GM23338 (cell line): ENCODE measurements at places on chromosomes 2 and 18.

- DNase-seq = peak; percentile 23
Observed at GRCh38 chr2:183998797-183999190, 599.5 kb upstream of the ZNF804A start.

DNA sequence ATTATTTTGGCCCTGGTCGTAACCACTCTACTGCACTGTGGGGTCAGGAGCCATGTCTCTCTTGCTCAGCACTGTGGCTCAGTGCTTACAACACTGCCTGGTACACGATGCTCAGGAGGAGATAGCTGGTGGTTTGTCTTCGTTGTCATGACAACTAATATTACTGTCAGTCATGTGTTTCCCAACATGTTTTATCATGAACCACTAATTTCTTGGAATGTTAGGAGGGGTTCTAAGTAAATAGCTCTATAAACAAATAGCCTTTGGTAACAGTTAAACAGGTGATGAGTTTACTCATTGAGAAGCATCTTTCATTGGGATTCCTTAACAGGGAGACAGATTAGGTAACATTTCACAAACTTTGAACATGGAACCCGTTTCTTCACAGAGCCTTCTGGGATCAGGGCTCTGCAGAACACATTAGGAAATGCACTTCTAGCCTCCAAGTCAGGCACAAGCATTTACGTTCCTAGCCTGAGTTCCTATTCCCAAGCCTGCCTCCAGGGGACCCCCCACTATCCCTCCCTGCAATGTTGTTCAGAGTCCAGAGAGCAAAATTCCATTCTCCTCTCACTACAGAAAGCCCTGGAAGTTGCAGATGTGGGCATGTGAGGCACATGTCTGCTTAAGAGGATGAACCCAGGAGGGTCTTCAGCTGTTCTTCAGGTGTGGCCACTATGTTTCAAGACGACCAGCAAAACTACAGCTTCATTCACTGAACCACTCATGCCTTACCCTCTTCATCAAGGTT lies 6.4 kb upstream of the RBM44 start:
- DNase-seq = peak; percentile 67

DNA sequence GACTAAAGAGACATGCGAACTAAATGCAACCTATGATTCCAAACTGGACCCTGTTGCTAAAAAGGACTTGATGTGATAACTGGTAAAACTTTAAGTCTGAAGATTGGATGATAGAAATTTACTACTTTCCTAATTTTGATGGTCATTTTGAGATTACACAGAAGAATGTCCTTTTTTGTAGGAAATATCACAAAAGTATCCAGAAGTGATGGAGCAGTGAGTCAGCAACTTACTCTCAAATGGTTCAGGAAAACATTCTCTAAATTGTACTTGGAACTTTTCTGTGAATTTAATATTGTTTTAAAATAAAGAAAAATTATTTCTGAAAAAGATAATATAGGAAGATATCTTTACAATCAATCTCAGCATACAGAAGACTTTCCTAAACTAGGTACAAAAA lies 19.9 kb downstream of the MBOAT2 start:
- no peak for DNase-seq

DNA sequence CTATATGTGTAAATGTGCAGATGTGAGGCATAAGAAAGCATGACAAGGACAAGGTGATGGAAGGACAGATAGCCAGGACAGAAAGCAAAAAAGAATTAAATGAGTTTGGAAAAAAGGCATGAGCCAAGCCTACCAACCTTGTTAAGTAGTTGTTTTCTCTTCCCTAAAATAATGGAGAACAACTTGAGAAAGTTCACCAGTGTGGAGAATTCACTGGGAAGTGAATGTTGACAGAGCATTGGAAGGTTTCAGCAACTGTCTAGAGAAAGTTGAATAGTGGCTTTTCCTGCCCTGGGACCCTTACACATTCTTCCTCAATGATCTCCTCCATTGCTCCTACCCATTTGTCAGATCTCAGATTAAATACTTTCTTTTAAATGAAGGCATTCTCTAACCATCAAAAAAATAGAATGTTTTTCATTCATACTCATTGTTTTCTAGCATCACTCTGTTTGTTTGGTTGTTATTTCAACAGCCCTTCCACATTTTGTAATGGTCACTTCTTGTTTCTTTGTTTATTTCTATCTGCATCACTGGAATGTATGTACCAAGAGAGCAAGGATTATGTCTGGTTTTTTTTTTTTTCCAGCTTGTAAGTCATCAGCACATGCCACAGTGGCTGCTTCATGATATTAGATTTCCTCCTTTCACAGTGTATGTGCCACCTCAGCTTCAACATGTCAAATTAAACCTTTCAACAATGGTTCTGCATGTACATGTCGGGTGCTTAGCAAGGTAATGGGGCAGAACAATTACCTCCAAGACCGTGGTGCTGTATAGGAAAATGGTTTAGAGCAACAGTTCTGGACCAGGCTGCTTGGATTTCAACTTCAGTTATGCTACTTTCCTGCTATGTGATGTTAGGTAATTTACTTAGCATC lies 586.0 kb upstream of the VRK2 start:
- no peak for DNase-seq

DNA sequence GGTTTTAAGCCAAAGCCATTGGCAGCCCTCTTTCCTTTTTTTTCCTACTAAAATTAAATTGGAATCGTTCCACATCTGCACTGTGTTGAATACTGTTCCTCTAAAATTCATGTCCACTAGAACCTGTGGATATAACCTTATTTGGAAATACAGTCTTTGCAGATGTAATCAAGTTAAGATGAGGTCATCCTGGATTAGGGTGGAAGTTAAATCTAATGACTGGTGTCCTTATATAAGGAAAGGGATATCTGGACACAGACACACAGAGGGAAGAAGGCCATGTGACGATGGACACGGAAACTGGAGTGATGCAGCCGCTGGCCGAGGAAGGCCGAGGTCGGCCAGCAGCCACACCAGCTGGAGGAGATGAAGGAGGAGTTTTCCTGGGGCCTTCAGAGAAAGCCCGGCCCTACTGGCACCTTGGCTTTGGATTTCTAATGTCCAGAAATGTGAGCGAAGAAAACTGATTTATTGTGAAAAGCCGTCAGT lies 49.4 kb downstream of the LONRF2 start:
- DNase-seq = no peak

DNA sequence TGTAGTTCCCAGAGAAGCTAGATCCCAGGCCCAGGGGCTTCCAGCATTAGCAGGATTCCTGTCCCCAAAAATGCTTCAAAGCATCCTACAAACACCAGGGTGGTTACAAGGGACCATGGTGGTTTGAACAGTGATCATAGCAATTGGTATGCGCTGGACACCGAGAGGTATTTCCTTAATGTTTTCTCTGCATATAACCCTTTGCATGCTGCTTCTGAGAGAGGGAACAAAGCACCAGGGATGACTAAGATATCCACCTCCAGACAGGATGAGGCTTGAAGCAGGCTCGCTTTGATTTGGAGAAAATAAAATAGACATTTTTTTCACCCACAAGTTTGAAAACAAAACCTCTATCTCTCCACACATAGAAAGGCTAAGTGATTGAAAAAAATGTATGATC lies 50.5 kb upstream of the TSPYL6 start:
- no peak for DNase-seq

DNA sequence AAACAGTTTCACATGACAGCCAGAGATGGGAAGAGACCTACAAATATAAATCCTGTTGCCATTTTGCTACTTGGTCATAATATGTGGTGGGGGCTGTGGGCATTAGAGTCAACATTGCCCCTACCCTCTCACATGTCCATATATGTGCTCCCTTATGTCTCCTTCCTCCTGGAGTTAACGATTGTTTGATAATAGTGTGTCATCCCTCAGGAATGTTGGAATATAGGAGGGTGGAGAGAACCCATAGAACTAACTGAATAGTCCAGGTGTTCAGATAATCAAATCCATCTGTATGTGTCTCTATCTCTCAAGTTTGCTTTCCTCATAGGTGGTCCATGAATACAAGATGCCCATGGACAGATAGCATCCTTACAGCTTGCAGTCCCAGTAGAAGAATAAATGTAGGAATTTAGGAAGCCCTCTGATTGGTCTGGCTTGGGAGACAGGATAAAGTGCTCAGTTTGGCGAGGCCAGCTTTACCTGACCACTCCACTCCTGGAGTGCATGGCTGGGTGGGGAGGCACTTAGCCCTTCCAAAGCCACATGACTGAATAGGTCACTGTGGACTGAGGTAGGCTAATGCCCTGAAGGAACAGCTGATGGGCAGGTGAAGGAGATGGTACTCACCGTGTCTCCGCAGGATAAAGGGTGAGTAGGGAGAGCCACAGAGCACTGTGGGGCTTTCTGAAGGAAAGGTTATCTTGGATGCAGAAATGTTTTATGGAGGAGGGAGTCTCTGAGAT lies 166.9 kb downstream of the CDCA7 start:
- DNase-seq = no peak

- peak; percentile 91 for DNase-seq
Observed at GRCh38 chr2:29920130-29920577, 1.2 kb downstream of the ALK start.

- no peak for DNase-seq
Observed at GRCh38 chr2:44358503-44358902, 2.8 kb downstream of the PREPL start.

- no peak for DNase-seq
Observed at GRCh38 chr2:60379684-60380083, 173.8 kb downstream of the BCL11A start.

DNA sequence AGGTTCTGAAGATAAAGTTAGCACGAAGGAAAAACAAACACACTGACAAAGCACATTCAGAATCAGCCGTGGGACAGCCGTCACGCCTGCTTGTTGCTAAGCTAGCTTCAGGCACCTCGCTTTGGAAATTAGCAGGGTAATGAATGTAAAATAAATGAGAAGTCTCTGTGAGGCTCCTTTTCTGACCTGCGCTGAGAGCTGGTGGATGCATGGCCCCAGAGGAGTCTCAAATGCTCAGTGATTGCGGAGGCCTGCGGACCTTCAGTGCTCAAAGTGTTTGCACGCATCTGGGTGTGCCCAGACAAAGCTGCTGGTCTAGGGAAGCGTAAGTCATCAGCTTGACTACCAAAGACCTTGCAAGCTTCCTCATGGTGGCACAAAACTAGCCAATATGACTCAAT lies 50.6 kb downstream of the CD8B2 start:
- no peak for DNase-seq

DNA sequence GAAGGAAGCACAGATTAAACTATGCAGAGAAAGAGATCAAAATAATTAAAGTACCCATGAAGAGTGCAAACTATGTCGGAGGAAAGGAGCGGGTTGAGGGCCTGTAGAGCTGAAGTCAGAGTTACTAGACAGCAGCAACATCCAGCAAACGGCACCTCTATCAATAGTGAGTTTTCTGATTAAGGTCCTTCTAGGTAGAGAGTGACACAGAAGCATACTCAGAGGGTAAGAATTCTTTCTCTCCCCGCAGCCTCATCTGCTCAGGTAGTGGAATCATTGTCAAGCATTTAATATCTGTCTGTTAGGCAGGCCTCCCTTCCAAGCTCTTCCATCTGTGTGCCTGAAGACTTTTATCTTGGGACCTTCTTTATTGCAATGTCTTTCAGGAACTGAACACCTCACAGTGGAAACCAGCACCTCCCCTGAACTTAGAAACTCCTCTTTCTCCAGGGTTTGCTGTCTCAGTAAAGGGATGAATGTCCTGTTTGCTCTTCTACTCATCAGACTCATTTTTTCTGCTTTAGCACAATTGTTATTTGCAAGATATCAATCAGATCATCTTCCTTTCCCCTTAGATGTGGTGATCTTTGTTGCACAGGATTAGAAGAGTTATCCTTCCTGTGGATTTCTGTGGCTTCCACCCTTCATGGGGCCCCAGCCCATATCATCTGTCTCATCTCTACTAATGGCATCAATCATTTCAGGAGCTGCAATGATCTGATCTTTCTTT lies 28.8 kb downstream of the SP140 start:
- DNase-seq = no peak

DNA sequence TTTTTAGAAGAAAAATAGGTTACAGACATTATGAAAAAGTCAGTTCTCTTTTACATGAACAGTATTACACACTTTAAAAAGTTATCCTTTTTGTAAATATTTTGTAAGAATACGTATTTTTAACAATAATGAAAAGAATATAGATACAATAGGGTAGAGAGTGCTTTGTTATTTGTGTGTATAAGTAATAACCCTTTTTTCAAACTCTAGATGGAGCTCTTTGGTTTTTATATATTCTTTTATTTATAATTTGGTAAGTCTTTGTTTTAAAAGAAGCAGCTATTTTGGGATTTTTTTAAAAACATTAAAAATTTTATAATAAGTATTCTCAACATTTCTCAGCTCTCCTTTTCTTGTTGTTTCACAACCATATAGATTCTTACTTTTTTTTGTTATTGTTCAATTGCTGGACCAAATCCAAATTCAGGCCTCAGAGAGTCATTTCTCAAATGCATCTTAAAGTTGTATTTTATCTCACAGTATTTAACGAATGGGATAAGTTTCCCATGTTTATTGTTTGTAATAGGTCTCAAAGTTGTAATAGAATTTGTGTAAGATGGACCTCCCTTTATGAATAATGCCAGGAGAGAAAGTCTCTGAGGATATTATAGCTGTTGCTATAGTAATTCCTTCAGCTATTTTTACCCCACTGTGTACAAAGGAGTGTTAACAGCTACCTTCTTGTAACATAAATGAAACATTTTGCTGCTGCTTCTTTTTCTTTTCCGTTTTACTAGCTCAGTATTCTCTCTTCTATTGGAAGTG lies 46.4 kb downstream of the ACYP2 start:
- no peak for DNase-seq

- peak; percentile 8 for DNase-seq
Observed at GRCh38 chr2:149559341-149560068, 28.1 kb downstream of the MMADHC start.

DNA sequence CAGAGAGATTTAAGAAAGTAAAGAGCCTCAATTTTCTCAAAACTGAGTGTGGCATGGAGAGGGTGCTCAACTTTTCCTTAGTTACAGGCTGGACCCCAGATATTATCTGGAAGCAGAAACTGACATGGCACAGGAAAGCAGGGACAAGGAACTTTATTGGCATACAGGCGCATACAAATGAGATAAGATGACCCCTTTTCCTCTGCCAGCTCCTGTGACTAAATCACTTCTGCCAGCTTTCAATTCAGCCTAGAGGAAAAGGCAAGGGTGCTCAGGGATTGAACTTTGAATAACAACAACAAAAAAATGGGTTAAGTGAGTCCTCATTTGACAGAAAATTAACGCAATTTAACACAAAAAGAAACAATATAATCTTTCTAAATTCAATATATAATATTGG lies 262.9 kb downstream of the CD226 start:
- no peak for DNase-seq

DNA sequence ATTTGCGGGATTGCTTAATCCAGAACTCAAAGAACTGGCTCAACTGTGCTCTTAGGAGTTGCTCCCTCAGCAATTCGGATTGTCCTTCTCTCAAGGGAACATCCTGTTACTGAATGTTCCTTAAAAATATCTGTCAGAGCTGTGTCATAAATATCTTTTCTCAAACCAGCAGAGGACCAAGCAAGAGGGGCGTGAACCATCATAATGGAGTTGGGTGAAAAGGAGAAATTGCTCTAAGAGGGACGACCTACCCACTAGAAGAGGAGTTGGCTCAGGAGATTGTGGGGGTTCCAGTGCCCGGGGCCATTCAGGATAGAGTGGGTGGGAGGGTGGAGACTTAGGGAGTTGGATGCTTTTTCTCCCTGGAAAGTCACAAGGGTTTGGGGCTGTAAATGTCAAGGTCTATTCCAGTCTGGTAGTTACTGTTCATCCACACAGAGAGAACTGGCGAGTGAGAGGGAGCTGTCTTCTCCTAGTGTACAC lies 59.5 kb downstream of the MERTK start:
- no peak for DNase-seq

GRCh38 chr2:167761465-167762136 lies 485.8 kb downstream of the STK39 start:
- DNase-seq = no peak

- DNase-seq = no peak
Observed at GRCh38 chr2:105885456-105885855, 140.7 kb downstream of the NCK2 start.
